Type B pancreatic cell (in vitro differentiated cells): ENCODE measurements at places on chromosomes 13 and 19.

- no peak for DNase-seq
These were observed 25.7 kb downstream of the NOVA2 start for GRCh38 chr19:45947926-45948325.

GRCh38 chr19:55563261-55563690 lies 17.4 kb downstream of the ZNF579 start:
- DNase-seq = no peak

DNA sequence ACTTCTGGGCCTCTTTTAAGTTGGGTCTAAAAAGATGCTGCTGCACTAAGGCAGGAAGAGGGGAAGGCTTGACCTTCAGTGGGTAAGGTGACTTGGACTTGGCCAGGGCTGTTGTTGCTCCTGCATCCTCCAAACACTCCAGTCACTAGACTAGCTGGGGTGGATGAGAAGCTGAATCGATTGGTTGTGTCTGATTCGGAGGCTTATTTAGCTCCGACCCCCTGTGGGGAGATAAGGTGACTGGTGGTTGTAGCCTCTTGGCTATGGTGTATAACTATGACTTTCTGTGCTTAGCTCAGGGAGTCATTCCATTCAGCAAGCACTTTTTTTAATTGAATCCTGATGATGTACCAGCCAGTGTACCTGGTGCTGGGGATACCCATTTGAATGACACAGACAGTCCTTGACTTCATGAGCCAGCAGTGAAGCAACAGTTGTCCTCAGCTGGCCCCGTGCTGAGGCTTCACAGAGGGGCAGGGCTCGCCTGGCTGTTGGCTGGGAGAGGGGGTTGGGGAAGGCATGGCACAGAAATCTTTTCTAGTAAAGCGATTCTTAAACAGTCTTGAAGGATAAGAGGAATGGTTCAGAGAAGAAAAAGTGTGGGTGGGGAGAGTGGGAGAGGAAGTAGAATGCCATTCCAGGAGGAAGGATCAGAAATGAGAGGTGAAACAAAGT lies 9.9 kb downstream of the PCDH8 start:
- no peak for DNase-seq

GRCh38 chr19:49812452-49812996 lies 568 bp downstream of the FUZ start:
- no peak for DNase-seq

DNA sequence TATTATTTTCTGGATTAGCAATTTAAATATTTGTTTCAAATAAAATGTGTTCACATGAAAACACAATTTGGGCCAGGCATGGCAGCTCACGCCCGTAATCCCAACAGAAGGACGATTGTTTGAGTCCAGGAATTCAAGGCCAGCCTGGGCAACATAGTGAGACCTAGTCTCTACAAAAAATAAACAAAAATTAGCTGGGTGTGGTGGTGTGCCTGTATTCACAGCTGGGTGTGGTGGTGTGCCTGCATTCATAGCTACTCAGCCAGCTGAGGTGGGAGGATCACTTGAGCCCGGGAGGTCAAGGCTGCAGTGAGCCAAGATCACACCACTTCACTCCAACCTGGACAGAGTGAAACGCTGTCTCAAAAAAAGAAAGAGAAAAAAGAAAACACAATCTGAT lies 46.4 kb downstream of the KPNA3 start:
- no peak for DNase-seq

DNA sequence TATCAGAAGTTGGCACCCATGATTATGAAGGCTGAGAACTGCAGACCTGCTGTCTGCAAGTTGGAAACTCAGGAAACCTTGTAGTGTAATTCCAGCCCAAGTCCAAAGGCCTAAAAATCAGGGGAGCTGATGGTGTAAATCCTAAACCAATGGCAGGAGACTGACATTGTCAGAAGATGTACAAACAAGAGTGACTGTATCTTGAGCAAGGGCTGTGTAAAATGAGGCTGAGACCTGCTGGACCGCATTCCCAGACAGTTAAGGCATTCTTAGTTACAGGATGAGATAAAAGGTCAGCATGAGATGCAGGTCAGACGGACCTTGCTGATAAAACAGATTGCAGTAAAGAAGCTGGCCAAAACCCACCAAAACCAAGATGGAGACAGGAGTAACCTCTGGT lies 147.7 kb downstream of the COG6 start:
- no peak for DNase-seq

GRCh38 chr13:79212064-79212619 lies 193.9 kb downstream of the RBM26 start:
- DNase-seq = no peak

DNA sequence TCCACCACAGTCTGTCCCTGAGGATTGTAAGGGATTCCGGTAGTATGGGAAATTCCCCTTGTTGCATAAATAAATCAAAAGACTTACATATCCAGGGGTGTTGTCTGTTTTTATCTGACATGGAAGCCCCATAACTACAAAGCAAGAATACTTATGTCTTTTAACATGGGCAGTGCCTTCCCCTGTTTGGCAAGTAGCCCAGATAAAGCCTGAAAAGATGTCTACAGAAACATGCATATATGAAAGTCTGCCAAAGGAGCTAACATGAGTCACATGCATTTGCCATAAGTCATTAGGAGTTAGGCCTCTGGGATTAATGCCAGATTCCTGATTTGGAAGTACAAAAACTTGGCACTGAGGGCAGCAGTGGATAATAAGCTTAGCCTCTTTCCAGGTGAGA lies 62.1 kb downstream of the ZNF737 start:
- DNase-seq = no peak

DNA sequence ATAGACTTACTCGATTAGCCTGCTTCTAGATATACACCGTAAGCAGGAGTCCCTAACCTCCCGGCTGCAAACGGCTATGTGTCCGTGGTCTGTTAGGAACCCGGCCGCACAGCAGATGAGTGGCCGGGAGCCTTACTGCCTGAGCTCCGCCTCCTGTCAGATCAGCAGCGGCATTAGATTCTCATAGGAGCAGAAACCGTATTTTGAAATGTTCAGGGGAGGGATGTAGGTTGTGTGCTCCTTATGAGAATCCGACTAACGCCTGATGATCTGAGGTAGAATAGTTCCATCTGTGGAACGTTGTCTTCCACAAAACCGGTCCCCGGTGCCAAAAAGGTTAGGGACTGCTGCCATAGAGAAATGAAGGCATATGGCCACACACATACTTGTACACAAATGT lies 1491.9 kb downstream of the SLITRK5 start:
- DNase-seq = no peak

GRCh38 chr19:55304279-55304978 lies 20.6 kb downstream of the BRSK1 start:
- DNase-seq = no peak

DNA sequence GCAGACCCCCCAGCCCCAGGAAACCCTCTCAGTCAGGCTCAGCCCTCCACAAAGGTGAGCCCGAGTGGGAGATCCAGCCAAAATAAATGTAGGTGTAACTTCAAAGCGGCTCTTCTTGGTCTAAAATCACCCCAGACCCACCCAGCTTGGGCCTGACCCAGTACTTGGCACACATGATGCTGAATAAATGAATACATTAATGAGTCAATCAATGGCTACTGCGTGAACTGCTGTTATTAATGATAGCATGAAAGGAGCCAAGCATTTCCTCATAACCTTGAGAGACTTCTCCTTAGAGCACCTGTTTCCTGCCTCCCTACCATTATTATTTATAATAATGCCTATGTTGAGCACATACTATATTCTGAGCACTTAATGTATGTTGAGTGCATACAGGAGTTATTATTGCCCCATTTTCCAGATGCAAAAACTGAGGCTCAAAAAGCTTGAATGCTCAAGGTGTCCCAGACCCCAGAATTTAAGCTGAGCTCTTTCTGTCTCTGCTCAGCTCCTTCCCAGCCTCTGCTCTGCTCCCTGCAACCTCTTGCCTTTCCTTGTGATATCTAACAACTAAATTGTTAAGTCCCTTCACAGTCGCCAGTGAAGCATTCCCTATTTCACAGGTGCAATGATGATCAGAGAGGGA lies 4.3 kb downstream of the NOTCH3 start:
- no peak for DNase-seq

DNA sequence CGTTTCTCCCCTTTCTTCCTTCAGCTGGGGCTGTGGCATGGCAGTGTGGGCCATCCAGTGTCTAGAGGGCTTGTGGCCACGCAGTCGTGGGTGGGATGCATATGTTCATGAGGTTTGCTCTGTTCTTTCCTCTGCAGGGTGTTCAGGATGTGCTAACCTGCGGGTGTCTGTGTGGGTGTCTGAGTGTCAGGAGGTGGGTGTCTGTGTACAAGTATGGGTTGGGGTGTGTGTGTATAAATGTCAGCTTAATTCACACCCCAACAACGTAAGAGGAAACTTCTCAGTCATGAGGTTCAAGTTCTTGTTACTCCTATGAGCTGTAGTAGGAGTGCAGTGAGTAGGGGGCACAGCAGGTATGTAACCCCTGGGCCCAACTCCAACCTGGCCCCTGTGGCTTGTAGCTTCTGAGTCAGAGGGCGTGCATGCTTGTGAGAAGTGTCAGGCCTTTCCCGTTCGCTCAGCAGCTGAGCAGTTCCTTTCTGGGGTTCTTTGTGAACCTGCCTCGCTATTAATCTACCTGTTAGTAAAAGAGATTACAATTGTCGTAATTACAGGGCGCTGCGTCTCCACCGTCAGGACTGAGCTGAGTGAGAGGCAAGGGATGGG lies 49.1 kb downstream of the NFIX start:
- DNase-seq = no peak
